ENCODE measurements at places on chromosomes 13 and 19. TPM values are rescaled to one million over a fixed set of nuclear protein-coding genes. Genes with fewer than 3 reads are reported as not detected.
A peak's percentile ranks its signal among the peaks of the same experiment; 100 is the strongest.

GRCh38 chr13:50267917-50268316, 252.7 kb downstream of the KCNRG start:
- DNase-seq = no peak

GRCh38 chr13:31073859-31074718, 87.6 kb downstream of the HSPH1 start:
- no peak for DNase-seq

DNA sequence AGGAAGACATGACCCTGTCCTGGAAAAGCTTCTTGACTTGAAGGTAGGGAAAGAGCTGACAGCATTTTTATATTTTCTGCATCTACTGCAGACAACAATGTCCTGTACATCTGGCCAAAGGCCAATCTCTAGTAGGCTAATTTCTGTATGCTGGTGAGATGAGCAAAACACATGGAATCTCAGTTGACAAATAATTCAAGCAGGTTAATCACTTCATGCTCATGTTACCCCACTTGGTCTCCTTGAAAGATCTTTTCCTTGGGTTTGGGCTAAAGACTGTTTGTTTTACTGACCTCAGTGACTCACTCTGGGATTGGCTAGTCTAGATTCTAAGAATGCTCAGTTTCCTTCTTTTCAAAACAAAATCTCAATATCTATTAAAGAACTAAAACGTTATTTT, 298.8 kb downstream of the LMO7 start:
- no peak for DNase-seq

- DNase-seq = peak; percentile 57
Observed at GRCh38 chr19:43534816-43535761, 2.1 kb downstream of the ZNF575 start.

- DNase-seq = no peak
Observed at GRCh38 chr19:17263712-17264640, 569 bp downstream of the USHBP1 start.

GRCh38 chr13:51286135-51287002, 53.1 kb upstream of the SERPINE3 start:
- DNase-seq = peak; percentile 32

DNA sequence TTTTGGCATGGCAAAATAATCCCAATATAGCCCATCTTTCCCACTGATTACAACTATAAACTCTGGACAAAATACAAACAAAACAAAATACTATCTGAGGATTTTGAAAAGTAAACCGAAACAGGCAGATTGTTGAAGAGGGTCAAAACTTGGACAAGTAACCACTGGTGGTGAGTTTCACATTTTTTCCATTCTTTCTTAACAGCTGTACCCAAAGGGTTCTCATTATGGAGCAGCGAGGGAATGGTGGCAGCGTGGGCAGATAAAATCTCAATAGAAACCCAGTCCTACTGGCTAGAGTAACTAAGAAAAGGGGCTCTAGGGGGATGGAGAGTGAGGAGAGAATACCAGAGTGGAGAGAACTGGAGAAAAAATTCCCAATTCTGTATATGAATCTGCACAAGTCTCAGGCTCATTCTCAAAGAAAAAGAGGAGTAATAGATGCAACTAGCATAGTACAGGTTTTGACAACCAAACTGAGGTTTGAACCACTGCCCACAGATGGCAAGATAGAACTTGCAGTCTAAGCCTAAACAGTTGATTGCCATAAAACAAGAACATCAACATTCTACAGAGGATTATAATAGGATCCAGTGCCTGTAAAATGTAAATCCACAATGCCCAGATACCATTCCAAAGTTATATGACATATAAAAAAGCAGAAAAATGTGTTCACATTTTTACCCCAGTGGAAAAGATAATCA, 284.5 kb downstream of the KCNRG start:
- DNase-seq = no peak

NANOS3 gene
- total RNA-seq = 1.5 TPM

ZNF229 gene
- 1.6 TPM for total RNA-seq

OR4F17 gene
- not detected for total RNA-seq

FGF21 gene
- total RNA-seq = not detected

VAV1 gene
- 51.9 TPM for total RNA-seq
